Daoy (cell line): ENCODE measurements at places on chromosomes 6 and 20. TPM values are rescaled to one million over a fixed set of nuclear protein-coding genes. Genes with fewer than 3 reads are reported as not detected.

SYNGAP1 gene
- 1.1 and 3.7 TPM in 2 replicates for total RNA-seq

DNA sequence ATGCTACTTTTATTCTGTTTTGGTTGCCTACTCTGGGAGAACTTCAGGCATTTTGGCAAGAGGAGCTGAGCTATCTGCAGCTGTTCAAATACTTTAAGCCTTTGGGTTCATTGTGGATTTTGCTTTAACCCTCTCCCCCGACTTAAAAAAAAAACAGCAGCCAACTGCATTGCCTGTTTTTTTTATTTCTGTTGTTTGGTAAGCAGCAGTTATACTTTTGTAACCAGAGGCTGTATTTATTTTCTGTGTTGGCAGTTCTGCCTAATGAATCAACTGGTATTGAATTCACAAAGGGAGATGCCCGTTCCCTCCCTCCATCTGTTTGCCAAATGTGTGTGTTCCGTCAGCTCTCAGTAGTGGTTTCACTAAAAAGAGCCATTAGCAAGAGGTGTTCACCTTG is 484.0 kb downstream of the UTRN start:
- DNase-seq = no peak

CBLN4 gene
- total RNA-seq = under 0.01 TPM in 1 of 2 replicates, not detected in the other

GRCh38 chr20:55375920-55376319 is 629.4 kb downstream of the CBLN4 start:
- no peak for DNase-seq

EDN1 gene
- 30.2 and 36.6 TPM in 2 replicates for total RNA-seq

DNA sequence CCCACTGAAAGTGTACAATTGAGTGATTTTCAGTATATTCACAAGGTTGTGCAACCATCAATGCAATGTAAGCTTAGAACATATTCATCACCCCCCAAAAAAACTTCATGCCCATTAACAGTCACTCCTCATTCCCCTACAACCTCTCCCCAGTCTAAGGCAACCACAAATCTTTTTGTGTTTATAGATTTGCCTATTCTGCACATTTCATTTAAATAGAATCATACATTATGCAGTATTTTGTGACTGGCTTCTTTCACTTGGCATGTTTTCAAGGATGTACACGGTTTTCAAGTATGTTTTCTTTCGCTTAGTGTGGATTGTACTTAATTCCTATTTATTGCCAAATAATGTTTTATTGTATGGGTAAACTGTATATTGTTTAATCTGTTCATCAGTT is 329.3 kb upstream of the RNF24 start:
- DNase-seq = no peak

OPRM1 gene
- total RNA-seq = not detected in 2 replicates

LAMP5 gene
- not detected in 2 replicates for total RNA-seq

- DNase-seq = no peak
These were observed 89.9 kb downstream of the CDC5L start for GRCh38 chr6:44477293-44477894.

GRCh38 chr6:127206531-127207095 is 60.1 kb upstream of the RNF146 start:
- DNase-seq = no peak

DNA sequence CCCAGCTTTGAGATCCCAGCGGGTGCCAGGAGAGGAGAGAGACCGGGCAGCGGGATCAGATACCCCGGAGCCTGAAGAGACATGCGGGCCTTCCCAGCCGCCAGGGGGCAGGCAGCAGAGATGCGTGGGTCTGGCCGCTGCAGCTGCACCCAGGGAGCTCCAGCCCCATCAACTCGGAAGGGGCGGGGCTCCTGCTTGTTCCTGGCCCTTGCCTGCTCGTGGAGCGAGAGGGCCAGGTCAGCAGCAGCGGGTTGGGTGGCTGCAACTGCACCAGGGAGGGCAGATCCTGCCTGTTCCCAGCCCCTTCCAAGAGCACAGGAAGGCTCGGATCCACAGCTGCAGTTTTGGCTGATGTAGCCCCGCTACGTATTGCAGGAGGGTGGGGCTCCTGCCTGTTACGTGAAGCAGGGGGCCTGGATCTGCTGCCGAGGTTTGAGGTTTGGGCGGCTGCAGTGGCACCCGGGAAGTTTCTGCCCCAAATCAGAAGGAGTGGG is 532.8 kb downstream of the RFPL4B start:
- DNase-seq = no peak

TAB2 gene
- total RNA-seq = 29.2 and 31.5 TPM in 2 replicates

DNA sequence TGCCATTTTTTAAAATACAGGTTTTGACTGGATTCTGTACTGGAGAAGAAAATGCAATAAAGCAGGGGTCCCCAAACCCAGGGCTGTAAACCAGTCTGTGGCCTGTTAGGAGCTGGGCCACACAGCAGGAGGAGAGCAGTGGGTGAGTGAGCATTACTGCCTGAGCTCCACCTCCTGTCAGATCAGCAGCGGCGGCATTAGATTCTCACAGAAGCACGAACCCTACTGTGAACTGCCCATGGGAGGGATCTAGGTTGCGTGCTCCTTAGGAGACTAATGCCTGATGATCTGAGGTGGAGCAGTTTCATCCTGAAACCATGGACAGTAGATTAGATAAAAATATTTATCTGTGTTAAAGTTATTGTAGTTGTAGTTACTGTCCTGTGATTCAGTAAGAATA is 21.1 kb upstream of the FBXO9 start:
- DNase-seq = peak; percentile 85
